ENCODE measurements at places on chromosomes 4 and X.

DNA sequence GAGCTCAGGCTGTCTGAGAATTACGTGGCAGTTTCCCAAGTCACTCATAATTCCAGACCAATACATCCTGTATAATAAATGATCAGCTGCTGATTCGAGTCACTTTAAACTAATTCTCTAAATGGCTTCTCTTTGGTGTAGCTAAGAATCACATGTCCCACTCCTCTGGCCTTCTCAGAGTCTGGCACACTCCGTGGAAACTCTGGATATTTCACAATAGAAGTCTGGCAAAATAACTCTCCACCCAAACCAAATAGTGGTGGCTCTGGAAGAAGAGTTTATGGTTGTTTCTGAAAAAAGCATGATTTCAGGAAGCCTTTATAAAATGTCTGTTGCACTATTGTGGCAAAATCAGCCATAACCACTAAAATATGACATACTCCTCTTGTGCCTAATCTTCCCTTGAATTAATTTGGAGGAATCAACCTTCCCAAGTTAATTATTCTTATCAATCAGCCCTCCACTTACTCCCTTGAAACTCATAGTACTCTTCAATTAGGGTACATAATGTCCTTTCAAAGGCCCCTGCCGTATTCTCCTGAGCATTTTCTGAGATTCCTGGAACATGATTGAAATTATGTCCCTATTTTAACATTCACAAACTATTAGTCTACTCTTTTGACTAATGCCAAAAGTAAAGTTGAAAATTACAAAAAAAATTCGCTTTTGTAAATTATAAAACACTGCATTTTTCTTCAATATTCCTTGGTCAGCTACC lies 991.6 kb downstream of the FAT4 start:
- DNase-seq: no peak

DNA sequence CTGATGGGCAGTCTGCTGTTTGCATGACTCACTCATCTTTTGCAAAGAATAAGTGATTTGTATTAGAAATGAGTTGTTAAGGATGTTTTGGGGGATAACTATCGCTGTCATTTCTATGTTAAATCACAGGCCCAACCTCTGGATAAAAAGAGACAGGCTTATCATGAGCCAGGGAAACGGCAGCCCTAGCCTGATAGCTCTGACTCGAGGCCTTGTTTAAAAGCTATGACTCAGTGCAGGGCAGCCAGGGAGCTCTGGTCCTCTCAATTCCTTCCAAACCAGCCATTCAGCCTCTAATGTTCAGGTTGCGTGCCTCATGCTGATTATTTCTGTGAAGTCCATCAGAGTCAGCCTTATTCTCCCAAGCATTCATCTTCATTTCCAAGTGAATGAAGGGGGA lies 305.9 kb upstream of the HAND2 start:
- peak; percentile 36 for DNase-seq

DNA sequence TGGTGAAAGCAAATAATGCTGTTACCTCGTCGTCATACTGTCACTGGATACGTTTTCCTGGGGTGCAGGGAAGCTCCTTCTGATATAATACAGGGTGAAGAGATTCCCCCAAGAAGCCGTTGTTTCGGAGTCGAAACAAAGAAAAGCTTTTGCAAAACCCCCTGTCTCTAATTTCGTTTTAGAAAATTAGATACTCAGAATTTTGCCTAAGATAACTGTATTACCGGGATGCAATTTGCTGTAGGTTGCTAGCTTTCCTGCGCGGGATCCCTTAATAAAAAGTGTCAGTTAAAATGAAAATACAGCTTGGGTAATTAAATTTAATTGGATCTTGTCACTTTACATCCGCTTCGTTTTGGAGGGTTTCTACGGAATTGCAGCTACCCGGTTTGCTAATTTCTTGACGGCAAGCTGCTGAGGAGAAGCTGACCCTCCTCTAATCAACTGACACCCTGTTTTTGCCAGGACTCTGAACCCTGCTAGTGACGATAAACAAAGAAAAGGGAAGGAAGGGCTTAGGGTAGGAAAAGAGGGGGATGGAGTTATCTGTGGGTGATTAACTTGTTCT lies 174.6 kb downstream of the SHOX start:
- DNase-seq: no peak

- DNase-seq: no peak
Measured at GRCh38 chrX:47797084-47797483, 39.6 kb upstream of the ZNF81 start.

GRCh38 chrX:15546745-15547144 lies 46.1 kb downstream of the BMX start:
- no peak for DNase-seq

GRCh38 chr4:39036172-39036571 lies 4.0 kb upstream of the TMEM156 start:
- DNase-seq: no peak

DNA sequence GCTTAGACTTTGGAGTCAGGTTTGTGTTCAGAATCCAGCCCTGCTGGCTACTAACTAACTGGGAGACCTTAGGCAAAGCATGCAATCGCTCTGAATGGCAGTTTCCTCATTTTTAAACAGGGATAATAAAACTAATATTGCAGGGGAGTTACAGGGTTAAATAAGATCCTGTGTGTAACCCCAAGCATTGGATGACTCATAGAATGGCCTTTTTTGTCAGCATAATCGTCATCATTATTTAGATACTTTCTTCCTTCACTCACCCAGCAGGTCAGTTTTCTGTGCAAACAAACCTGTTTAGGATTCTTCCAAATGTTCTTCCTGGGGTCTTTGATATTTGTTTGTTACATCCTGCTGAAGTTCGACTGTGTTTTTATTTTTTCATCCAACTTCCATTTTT lies 208.2 kb downstream of the EVC2 start:
- no peak for DNase-seq

- DNase-seq: no peak
Measured at GRCh38 chrX:38879631-38880220, 78.5 kb downstream of the MID1IP1 start.

- DNase-seq: no peak
Measured at GRCh38 chrX:112834031-112834845, 6.4 kb downstream of the AMOT start.

DNA sequence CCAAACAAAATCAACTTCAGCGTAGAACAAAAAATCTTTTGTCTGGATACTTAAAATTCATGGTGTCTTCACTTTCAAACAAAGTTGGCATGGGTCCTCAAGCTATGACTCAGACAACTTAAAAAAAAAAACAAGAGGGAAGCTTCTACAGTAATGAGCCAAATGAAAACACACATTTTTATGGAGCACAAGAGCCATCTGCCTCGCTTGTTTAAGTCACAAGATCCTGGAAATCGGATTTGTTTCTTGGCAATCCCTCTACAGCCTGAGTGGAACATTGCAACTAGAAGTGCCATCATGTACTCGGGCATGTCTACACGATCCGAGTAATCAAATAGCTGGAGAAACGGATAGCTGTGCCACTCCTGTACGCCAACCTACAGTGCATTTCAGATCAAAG lies 22.6 kb downstream of the LAMP2 start:
- peak; percentile 73 for DNase-seq

- no peak for DNase-seq
Measured at GRCh38 chr4:27082776-27083175, 222.1 kb downstream of the STIM2 start.

DNA sequence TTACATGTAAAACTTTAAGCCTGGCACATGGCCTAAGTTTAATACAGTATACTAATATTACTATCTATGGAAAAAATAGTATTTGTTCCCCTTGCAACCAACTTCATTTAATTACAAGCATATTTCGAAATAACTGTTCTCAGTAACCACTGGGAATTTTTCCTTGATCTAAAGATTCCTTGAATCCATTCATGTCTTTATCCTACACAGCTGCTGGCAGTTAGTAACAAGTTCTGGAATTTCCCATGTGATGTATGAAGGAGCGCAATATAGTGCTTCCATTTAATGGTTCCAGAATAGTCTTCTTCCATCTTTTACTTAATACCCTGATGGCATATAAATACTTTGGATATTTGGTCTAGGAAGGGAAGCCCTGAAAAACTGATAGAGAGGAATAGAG lies 136.5 kb downstream of the AASDH start:
- DNase-seq: no peak

DNA sequence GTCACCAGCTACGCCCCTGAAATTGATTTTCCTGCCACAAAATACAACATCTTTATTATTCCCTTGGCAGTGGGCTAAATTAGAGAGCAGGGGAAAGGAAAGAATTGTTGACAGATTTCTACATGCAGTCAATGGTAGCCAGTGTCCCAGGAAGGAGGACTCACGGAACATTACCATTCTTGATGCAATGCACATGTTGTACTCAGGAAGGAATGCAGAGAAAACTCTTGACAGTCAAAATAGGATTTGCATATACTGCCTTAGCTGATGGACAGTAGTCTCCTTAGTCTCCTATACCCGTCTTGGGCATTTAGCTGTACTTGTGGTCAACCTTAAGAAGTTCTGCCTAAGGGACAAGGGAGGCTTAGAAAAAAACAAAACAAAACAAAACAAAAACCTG lies 158.0 kb upstream of the GYPA start:
- no peak for DNase-seq

GRCh38 chr4:95293014-95293413 lies 255.8 kb downstream of the UNC5C start:
- no peak for DNase-seq

DNA sequence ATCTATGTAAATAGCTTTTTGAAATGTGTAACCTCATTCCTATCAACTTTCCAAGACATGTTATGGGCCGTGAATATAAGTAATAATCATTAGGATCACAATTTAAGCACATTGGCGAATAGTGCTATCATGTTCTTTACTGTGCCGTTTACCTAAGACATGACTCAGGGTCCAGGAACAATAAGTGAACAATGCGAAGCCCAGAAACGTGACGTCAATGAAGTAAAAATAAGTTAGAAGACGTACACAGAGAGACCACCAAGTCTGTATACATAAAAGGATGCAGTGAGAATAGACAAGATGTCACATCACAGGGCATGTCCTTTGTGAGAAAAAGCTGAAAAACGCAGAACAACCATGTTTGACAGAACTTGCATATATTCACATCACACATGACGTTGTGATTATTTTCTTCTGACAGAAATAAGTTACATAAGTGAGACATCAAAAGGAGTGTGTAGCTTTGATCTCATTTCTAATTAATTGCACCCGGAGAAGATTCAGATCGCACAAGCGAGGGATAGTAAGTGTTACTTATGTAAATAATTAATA lies 49.4 kb upstream of the FAT1 start:
- DNase-seq: no peak

Data from pons (tissue), 1 donor.